ENCODE measurements at places on chromosomes 4 and X.

DNA sequence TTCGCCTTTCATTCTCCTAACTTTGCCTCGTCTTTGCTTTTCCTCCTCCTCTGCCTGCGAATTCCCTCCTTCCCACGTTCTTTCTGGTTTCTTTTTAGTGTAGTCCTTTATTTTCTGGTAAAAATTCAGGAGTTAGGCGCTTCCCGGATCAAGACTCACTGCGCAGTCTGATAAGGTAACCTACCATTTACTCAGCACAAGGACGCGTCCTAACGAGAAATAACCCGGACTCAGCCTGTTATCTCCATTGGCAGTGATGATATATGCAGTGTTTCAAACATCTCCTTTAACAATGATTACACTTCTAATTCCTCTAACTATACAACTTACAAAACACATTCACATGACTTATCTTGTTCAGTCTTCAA is 357 bp upstream of the ETNPPL start:
- no peak for DNase-seq

GRCh38 chrX:120795301-120795700 is 80.4 kb downstream of the CT47B1 start:
- DNase-seq, result no peak

DNA sequence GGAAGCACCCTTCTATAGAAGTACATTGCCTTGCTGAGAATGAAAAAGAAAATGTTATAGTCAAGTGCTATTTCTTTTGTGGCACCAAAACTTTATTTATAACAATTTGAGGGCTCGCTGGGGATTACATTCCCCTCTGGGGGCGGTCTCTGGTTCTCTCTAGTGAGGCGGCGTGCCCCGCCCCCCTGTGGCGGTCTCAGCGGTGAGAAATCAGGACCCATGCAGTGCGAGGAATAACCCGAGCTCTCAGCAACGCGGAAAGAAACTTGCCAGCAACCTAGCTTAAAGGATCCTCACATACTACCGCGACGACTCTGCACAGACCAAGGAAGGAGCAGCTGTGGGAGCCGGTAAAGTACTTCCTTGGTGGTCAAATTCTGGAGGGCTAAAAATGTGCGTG is 83.4 kb upstream of the SHISA3 start:
- no peak for DNase-seq

DNA sequence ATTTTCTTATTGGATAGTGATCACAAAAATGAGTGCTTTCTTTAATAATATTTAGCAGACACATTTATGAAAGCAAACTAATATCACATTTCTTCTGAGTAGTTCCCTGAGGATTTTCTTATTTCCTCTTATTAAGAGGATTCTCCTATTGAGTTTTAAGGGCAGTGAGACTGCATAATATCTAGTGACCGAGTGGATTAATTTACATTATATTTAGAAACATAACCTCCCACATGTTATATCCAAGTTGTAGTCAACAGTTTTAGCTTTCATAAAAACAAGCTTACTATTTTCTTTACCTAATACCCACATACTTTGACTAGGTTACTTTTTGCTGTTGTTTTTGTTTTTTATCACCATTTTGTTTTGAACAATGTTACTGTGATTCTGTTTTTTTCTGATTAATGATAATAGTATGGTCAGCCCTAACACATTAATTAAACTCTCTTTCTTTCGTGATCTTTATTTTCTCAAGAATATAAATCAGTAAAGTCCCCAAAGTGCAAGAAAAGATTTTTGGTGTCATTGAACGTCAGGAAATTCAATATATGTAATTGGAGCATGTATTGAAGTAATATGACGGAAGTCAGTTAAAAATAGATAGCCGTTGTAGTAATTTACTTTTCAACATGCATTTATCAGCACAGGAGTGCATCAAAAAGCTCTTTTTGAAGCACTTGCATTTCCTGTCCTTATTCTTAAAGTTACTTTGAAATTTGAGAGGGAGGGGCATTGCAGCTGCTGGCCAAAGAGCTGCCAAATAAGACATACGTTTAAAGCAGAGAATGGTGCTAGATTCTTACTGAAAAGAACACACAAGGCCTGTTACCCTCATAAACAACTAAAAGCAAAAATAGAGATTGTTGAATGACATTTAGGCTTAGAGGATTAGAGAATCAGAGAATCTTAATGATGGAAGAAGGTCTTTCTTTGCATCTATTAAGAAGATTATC is 25.2 kb downstream of the DDIT4L start:
- DNase-seq, result no peak

- no peak for DNase-seq
Measured at GRCh38 chrX:138408101-138408500, 303.4 kb downstream of the FGF13 start.

DNA sequence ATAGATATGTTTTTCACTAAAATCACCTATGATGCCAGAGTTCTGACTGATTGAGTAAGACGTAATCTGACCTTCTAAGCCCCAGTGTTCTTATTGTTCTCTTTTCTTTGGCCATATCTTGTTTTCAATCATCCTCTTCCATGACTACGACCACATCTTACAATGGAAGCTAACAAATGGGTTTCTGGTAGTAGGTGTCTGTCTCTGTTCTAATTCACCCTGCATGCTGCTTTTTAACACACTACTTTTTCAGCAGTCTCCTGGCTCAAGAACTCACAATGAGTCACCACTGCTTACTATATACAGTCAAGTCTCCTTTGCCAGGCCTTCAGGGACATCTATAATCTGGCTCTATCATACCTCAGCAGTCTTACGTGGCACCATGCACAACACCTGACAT is 146.1 kb downstream of the NEXMIF start:
- no peak for DNase-seq

GRCh38 chrX:68648960-68649359 is 1.5 kb downstream of the STARD8 start:
- DNase-seq, result no peak

GRCh38 chr4:85776579-85776978 is 301.6 kb downstream of the ARHGAP24 start:
- no peak for DNase-seq

DNA sequence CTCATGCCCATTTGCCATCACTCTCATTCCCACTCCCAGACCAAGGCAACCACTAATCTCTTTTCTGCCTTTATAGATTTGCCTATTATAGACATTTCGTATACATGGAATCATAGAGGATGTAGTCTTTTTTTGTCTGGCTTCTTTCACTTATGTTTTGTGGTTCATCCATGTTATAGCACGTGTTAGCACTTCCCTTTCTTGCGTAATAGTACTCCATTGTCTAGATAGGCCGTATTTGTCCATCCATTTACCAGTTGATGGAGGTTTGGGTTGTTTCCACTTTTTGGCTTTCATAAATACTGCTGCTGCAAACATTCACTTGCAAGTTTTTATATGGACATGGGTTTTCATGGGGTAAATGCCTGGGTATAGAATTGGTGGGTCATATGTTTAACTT is 48.4 kb downstream of the KIF4A start:
- no peak for DNase-seq

DNA sequence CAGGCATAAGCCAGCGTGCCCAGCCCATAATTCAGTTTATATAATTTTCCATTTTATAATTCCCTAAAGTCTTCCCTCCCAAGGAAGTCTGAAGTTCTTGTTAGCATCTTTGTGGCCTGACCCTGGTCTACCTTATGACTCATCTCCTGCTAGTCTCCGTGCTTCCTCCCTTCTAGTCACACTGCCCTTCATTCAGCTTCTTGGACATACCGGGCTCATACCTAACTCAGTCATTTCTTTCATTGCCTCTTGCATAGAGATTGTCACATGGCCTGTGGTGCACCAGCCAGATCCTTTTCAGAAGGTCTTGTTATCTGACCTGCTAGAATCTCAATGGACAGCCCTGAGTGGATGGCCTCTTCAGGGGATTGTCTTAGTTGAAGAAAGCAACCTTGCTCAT is 22.8 kb upstream of the MAML3 start:
- no peak for DNase-seq

- DNase-seq, result no peak
Measured at GRCh38 chr4:117817301-117817700, 217.0 kb upstream of the NDST3 start.

DNA sequence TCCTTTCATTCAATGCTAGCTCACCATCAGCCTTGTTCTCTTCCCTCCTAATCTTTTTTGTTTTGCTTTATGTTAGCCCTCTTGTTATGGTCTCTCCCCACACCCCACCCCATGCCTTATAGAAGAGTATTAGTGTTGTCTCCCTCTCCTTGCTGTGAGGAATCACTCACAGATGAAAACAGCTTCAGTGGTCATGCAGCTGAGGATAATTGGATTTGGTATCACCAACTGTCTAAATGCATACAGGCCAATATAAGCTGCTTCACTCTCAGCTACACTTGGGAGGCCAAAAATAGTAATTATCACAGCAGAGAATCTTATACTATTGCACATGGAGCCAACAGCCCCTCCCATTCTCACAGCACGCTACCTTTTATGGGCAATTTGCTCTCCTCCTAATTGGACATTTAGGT is 494.6 kb upstream of the FAM241A start:
- DNase-seq, result no peak

DNA sequence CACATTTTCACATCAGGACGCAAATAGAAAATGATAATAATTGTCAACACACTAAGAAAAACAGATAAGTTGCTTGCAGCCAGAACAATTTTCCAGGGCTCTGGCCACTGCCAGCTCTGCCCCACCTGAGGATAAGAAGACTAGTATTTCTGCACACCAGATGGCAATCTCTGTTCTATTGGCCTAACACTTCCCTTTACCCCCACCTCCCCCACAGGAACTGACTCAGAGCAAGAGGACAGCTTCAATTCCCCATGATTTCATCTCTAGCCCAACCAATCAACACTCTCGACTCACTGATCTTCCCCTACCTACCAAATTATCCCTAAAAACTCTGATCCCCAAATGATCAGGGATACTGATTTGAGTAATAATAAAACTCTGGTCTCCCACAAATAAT is 164.0 kb downstream of the SMARCA1 start:
- no peak for DNase-seq

Data from NCI-H2171 (cell line).